ENCODE measurements at places on chromosomes 11 and 22.

DNA sequence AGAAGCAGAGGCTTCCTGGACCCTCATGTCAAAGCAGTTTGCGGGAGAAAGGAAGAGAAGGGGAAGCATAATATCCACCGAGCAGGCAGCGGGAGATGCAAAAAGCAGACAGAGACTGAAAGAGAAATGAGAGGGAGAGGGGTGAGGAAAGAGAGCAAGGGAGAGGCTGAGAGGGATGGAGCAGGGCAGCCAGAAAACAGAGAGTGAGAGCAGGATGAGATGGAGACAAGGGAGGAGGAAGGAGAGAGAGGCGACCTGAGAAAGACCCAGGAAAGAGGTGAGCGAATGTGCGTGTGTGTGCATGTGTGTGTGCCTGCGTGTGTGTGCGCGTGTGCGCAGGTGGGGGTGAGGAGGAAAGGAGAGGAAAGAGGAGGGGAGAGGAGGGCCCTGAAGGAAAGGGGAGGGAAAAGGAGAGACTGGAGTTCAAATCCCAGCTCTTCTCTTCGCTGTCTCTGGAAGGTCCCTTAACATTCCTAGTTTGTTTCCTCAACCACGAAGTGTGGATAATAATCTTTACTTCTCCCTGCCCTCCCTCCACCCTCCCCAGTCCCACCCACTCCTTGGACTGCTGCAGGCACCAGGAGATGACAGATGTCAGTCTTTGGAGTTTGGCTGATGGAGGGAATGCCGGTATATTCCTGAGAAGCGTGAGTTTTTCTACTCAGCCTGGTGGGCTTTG lies 67.9 kb downstream of the ISX start:
- no peak for DNase-seq

DNA sequence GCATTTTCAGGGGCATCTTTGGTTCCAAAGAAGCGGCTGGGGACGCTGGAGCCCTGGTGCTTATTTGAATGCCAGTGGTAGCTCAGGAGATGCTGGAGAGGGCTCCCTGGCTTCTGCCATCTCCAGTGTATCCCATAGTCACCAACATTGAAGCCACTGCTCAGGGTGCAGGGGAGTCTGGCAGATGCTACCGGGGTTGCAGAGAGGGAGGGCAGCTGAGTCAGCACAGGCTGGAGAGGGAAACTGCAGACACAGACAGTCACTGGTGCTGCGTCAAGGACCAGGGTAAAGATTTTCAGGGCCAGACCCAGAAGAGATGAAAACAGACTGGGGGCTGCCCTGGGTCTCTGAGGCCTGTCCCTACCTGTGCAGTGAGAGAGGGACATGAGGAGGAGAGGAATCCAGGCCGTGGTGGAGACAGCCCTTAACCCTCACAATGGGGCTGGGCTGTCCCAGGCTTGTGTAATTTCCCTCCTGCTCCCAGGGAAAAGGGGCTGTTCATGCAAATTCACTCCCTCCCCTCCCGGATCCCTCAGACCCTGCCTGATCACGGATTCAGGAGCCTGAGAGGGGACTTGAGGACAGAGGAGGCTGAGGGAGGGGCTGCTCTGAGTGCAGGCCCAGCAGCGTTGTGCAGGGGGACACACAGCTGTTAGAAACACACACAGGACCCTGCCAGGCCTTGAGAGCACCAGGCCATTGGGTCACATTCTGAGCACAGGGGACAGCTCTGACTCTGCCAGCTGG lies 126.9 kb upstream of the GRK3 start:
- no peak for DNase-seq

GRCh38 chr11:119935349-119935925 lies 202.5 kb downstream of the TRIM29 start:
- DNase-seq, result no peak

DNA sequence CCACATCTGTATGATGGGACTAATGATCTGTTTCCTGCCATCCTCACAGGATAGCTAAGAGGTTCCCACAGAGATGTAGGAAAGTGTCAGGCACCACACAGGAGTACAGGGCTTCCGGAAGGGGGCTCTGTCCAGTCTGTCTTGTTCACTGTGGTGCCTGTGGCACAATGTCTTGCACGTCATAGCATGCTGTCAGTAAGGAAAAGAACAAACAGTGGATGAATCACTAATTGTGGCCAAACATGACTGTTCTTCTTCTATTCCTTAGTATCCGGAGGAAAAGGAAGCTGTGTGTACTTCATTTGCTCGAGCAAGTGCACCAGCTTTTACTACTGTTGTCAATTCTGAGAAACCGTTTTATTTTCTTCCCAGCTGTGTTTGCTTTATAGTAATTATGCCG lies 73.4 kb upstream of the YWHAH start:
- peak; percentile 76 for DNase-seq

GRCh38 chr11:116096272-116096995 lies 592.2 kb upstream of the CADM1 start:
- DNase-seq, result no peak

- DNase-seq, result no peak
Observed at GRCh38 chr11:70703141-70704064, 305.1 kb downstream of the CTTN start.

DNA sequence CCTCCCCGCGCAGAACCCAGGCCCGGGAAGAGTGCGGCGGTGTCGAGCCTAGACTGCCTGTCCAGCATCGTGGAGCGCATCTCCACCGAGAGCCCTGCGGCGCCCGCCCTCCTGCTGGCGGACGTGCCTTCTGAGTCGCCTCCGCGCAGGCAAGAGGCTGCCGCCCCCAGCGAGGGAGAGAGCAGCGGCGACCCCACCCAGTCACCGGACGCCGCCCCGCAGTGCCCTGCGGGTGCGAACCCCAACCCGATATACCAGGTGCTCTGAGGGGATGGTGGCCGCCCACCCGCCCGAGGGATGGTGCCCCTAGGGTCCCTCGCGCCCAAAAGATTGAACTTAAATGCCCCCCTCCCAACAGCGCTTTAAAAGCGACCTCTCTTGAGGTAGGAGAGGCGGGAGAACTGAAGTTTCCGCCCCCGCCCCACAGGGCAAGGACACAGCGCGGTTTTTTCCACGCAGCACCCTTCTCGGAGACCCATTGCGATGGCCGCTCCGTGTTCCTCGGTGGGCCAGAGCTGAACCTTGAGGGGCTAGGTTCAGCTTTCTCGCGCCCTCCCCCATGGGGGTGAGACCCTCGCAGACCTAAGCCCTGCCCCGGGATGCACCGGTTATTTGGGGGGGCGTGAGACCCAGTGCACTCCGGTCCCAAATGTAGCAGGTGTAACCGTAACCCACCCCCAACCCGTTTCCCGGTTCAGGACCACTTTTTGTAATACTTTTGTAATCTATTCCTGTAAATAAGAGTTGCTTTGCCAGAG lies 2.0 kb downstream of the MYOD1 start:
- no peak for DNase-seq

DNA sequence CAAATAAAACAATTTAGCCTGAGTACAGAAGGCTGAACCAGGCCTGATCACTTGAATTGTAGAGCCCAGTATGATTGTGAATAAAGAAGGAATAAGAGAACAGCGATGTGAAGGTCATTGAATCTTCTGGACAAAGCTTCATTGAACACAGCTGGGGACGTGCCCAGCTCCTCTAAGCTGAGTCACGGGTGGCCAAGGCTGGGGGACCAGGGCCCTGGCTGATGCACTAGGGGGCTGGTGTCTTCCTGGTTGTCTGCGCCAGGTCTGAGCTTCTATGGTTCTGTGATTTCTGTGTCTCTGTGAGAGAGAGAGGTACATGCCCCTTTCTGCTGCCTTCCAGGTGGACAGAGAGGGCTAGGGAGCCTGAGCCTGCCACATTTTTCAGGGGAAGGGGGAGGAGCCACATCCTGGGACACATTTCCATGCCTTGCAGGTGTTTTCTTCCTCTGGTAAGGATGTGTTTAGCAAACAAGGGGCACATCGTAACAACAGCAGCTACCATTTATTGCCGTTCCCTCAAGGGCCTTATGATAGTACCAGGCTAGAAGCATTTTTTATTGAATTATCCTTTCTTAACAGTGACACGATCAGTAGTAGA lies 135.7 kb downstream of the C11orf91 start:
- no peak for DNase-seq

- DNase-seq, result no peak
Observed at GRCh38 chr11:125341676-125342075, 154.4 kb downstream of the FEZ1 start.

DNA sequence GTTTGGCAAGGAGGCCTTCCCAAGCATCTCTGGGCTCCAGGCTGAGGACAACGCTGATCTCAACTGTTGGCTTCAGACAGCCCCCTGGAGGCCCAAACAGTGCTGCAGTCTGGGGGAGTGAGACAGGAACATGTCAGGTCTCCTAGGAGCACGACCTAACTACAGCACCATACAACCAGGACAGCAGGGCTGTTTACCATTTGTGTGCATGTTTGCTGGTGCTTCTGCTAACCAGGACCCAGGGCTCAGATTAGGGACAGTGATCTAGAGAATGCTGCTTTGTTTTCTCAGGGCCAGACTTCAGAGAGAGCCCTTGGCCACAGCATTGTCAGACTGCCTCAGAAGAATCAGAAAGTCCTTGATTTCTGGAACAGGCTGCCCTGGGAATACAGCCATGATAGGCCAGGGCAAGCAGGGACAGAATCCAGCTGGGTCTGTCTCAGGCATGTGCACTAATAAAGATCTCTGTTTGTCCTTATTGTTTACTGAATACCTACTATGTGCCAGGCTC lies 126.5 kb downstream of the VPREB1 start:
- no peak for DNase-seq

- DNase-seq, result no peak
Observed at GRCh38 chr11:12127206-12127898, 17.0 kb downstream of the MICAL2 start.

- no peak for DNase-seq
Observed at GRCh38 chr11:73860202-73860601, 16.4 kb downstream of the COA4 start.

- DNase-seq, result no peak
Observed at GRCh38 chr22:47125603-47126002, 363.2 kb downstream of the TBC1D22A start.

DNA sequence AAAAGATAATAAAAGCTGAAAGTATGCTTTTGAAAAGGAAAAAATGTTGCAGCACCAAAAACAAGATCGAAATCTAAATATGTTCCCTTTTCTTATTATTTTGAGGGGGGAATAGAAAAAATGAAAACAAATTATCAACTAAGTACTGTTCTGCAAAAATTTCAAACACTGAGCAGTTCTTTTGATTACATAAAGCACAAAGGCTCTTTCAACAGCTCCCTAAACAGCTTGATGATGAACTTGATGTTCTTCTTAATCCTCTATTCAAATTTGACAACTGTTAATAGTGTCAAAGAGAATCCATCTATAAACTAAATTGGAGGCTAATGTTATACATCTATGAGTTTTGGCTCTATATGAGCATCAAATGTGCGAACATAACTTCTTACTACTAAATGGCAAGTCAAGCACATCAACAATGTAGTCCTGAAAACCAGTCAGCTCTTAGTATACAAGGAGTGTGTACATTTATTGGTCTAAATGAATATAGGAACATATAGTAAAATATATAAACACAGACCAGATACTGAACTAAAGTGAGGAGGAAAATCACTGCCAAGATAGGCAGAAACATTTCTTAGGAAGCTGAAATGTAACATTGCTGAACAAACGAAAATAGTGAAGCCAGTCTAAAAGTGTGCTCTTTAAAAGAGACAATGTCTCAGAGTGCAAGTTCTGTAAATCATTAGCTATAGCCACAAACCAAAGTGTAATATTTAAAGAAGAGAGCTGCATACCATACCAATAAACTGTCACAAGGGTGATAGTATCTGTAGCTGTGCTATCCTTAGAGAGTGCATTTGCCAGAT lies 94.3 kb downstream of the SOX6 start:
- DNase-seq, result no peak

DNA sequence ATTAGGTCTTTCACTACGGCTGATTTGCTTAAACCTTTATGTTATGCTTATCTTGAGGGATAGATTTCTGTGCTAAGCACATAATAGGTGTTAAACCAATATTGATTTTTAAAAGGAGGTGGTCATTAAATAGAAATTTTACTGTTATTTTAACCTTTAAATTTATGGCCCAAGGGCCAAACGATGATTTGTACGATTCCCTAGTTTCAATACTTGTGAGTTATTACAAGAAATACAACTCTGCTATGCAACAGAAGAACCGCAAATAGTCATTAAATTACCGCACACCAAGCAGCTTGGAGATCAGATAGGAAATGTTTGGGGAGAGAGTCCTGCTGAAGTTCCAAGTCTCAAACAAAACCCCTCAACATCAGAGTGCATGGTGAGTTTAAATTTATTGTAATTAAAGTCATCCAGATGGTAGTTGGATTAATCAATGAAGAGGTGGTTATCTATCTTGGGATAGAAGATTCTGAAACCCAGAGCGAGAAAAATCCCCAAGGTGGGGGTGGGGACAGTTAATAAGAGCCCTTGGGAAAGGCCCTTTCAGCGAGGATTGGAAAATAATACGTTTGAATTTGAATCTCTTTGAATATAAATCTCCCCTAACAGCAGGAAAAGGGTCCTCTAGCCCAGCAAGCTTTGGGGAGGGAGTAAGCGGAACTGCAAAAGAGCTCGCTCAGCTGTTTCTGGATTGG lies 805 bp upstream of the QSER1 start:
- DNase-seq, result peak; percentile 11

DNA sequence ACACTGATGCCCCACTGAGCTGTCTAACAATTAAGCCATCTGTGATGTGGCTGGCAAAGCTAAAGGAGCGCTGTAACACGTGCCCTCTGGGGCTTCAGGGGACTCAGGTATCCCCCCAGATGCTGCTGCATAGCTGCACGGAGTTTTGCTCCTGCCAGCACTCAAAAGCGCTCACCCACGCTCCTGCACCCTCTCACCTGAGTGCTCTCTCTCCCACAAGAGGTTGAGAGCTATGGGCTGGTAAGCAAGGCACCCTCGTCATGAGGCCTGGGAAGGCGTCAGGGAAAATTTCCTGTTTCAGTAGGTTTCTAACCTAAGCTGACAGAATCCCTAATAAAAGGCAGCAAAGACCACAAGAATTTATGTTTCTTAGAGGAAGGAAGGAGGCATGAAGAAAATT lies 850.3 kb downstream of the OPCML start:
- DNase-seq, result no peak

GRCh38 chr11:112644410-112645131 lies 316.6 kb upstream of the NCAM1 start:
- no peak for DNase-seq

All from AG10803 (cell line).